LNCaP clone FGC (cell line): ENCODE measurements at places on chromosomes 4 and X.

DNA sequence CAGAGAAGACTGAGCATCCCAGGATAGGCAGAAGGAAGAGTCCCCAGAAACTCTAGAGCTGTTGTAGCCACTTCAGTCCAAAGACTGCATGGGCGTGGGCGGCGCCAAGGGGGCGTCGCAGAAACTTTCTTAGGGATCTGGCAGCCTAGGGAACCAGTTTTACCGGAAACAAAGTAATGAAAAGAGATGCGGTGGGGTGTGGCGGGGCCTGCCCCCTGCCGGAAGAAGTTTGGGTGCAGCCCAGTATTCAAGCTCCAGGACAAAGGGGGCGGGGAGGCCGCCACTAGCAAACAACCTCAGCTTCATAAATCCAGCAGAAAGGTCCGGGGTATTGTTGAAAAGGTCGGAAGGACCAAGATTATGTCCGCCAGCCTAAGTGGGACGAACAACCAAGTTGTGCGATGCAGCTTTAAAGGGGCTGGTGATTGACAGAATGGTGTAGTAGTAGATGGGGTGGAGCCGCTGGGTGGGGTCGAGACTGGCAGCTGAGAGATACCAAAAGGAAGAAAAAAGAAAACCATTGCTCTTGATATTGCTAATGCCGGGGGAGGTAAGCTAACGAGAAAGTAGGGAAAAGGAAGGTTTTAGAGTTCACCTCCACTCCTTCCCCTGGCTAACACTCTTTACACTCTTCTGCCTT is 190.5 kb downstream of the RRAGB start:
- no peak for DNase-seq

GRCh38 chrX:644304-645281 is 14.0 kb downstream of the SHOX start:
- no peak for DNase-seq

DNA sequence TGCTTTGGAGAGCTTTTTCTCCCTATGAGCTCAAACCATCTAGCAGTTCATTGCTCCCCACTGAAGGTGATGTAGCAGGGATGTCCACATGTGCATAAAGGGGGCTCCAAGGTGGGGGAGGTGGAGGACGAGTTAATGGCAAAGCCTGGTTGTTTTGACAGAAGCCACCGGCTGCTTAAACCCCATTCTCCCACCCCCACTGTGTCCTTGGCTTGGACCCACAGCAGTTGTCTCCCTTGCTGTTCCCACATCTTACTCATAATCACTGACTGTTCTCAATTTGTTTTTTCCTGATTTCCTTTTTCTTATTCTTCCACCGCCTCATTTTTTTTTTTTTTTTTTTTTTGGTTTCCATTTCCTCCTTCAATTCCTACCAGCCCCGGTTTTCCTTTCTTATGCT is 72.7 kb downstream of the GEMIN8 start:
- DNase-seq, result no peak

DNA sequence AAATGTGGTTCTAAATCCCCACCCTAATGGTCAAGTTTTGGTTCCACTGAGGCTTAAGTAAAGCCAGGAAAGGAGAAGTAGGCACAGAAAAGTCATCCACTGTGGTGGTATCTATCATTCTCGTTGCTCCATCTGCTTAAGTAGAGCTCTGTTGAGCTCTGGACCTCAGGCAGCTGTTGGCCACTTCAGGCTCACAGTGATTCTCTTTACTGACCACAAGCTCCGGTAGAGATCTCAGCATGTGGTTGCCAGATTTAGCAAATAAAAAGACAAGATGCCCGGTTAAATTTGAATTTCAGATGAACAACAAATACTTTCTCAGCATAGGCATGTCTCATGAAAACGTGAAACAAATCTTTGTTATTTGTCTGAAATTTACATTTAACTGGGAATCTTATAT is 132.3 kb upstream of the PTCHD1 start:
- DNase-seq, result no peak

- DNase-seq, result no peak
Measured at GRCh38 chr4:25448379-25449109, 71.5 kb downstream of the ANAPC4 start.

DNA sequence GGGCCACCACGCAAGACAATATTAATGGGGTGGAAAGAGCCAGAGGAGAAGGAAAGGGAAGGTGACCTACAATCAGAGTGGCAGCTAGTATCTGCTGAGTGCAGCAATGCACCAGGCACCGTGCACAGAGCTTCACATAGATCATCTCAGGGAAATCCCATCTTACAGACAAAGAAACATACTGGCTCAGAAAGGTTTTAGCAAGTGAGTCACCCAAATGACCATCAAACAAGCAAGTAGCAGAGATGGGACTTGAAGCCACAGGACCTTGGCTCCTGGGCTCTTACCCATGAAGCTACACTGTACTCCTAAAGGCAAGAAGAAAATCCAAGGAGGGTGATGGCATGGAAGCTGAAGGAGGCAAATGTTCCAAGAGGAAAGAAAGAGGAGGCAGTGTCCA is 6.8 kb downstream of the ANXA5 start:
- no peak for DNase-seq

GRCh38 chr4:26326791-26327190 is 6.0 kb downstream of the RBPJ start:
- no peak for DNase-seq

GRCh38 chr4:151530230-151530629 is 121.3 kb downstream of the FHIP1A start:
- no peak for DNase-seq

DNA sequence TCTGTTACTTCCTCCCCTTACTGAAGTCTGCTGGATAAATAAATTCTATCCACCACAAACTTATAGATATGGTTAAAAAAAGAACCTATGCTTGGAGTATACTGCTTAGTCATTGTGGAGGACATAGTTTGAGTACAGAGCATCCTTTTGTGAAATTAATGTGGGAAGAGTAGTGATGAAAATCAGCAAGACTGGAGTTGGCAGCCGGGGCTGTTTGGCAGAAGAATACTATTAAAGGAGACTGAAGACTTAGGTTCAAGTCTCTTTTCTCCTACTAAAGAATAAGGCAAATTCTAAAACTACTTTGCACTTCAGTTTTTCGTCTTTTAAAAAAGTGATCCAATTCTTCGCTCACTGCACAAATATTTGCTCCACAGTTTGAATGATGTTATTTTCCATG is 326.6 kb upstream of the ATOH1 start:
- DNase-seq, result no peak

- no peak for DNase-seq
Measured at GRCh38 chr4:151227731-151228130, 49.2 kb upstream of the PRSS48 start.

DNA sequence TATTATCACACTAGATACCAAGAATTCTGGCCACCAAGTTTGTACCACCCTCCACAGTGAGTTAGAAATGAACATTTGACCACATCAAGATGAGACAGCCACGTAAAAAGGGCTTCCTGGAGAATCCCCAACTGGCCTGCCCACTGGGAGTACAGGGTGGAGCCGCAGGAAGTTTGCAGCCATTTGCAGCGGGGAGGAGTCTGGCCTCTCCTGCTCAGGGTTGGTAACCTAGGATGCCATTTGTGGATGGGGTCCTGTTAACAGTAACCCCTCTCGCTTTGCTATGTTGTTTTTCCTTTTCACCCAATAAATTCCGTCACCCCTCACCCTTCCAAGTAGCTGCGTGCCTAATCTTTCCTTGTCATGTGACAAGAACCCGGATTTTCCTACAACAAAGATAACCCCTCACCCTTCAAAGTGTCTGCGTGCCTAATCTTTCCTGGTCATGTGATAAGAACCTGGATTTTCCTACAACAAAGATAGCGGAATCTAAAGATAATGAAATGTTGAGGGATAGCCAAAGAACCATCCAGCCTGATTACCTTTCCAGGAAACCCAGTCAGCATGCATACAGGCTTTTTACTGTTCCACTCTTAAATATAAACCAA is 245.4 kb downstream of the NAF1 start:
- DNase-seq, result no peak

DNA sequence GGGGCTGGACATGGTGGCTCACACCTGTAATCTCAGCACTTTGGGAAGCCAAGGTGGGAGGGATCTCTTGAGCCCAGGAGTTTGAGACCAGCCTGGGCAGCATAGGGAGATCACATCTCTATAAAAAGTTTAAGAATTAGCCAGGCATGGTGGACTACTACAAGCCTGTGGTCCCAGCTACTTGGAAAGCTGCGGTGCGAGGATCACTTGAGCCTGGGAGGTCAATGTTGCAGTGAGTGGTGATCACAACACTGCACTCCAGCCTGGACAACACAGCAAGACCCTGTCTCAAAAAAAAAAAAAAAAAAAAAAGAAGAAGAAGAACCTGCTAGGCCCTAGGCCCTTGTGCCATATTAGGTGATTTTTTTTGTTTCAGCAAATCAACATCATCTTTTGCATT is 12.2 kb downstream of the SRD5A3 start:
- DNase-seq, result no peak

- no peak for DNase-seq
Measured at GRCh38 chr4:74364652-74365491, at the start of gene EREG. Gene EREG, plus strand, starts transcription at chr4:74365145. Its CDS starts 164 bp downstream, at chr4:74365309.

DNA sequence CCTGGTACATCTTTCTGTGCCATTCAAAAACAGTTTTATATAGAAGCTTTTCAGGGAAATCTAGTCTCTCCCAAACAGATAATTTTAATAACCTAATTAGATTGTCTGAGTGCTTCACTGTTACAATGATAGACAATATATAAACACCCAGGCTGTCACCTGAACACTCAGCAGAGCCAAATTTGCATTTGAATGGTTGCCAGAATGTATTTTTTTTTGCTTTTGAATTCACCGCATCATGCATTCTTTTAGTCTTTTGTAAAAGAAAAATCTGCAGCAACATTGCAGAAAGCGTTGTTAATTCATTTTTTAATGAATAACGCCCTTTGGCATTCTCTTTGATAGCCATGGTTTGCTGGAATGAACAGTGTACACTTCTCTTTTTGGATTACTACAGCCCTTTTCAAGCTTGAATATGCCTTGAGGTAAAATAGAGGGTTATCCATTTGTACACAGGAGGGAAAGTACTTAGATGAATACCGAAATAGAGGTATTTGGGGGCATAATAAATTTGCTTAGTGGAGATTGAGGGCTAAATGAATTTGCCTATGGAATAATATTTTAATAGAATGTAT is 175.0 kb upstream of the EPHA5 start:
- DNase-seq, result no peak

DNA sequence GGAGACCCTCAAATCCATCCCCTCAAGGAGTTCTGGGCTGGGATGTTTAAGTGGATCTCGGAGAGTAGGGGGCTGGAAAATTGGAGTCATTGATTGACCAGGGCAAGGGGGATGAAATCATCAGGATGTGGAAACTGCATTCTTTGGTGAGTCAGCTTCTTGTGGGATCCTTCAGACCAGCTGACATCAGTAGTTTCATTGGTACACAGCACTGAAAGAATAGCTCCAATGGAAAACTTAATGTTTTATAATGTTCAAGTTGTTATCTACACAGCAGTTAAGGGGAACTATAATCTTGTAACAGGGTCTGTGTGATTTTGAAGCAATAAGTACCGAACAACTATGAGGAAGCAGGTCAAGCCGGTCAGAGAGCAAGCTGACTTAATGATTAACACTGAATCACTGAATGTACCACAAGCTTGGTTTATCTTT is 506.1 kb downstream of the RPA4 start:
- DNase-seq, result no peak

DNA sequence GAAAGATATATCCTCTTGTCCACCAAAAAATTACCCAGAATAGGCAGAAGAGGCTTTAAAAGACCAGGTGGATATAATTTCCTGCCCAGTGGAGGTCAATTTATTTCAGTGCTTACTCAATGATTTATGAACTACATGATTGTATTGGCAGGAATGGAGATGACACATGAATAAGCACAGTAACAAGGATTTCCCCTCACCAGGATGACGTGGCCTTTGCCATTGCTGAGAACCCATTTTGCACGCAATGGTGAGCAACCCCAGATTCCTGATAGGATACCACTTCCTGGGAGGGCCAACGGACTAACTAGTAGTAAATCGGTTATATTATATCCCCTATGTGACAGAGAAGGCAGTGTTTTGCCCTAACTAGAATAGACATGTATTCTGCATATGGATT is 11.6 kb upstream of the TTC29 start:
- no peak for DNase-seq

DNA sequence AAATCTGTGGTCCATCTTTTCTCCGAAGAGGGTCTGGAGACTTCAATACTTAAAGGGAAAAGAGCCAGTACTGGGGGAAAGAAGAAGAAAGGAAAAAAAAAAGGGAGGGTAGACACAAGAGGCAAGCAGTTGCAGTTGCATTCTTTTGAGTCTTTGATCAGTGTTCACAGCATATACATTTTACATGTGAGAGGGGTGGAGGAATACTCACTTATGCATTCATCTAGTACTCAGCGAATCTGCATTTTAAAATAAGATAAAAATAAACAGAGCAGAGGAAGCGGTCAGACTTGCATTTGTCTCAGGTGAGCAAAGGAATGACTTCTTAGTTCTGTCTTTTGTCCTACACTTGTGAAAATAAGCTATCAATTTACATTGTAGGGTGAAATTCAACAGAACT is 275.6 kb downstream of the SLC7A11 start:
- DNase-seq, result no peak

- DNase-seq, result no peak
Measured at GRCh38 chr4:141599853-141600252, 36.5 kb upstream of the IL15 start.

DNA sequence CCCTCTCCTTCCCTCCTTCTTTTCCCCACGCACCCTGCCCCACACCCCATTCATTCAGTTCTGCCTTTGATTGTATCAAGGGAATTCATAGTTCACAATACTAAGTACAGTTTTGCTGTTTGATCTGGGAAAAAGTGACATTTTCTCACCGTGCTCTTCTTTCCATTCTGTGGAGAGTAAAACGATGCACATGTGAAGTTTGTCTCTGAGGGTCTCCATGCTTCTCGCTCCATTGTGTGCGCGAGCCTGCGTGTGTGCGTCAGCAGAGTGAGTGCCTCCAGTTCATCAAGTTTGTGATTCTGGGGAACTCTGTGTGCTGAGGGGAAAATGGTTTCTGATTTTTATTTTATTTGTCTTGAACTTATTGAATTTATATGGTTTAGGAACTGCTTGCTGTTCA is 1.9 kb downstream of the STK26 start:
- DNase-seq, result no peak
